ENCODE measurements at places on chromosomes 5 and 9.

DNA sequence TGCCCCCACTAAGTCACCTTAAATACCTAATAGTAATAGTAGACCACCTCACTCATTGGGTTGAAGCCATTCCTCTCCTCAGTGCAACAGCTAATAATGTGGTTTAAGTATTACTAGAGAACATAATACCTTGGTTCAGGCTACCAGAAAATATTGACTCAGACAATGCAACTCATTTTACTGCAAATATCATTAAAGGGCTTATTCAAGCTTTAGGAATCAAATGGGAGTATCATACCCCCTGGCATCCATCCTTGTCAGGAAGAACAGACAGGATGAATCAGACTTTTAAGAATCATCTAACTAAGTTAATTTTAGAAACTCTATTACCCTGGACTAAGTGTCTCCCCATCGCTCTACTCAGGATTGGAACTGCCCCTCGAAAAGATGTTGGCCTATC is 6.8 kb upstream of the RNF180 start:
- DNase-seq, result no peak

DNA sequence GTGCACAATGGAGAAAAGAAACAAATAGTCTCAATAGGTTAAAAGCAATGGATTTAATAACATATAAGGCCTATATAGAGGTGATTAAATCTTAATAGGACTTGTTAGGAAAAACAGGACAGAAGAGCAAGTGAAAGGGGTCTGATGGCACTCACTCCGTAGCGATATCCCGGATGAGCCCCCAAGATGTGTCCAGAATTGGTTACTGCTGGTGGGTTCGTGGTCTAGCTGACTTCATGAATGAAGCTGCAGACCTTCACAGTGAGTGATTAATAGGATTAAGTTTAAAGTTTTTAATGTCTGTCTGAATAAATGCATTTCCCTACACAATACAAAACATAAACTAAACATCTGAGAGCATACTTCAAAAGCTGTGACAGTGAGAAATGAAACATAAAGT is 110.4 kb upstream of the FAM174A start:
- no peak for DNase-seq

GRCh38 chr9:137924761-137925369 is 47.3 kb downstream of the CACNA1B start:
- DNase-seq, result no peak

- no peak for DNase-seq
Measured at GRCh38 chr5:90289837-90290236, 119.7 kb downstream of the CETN3 start.

- peak; percentile 56 for DNase-seq
Measured at GRCh38 chr5:82813861-82814260, 263.3 kb downstream of the TMEM167A start.

- no peak for DNase-seq
Measured at GRCh38 chr5:6995115-6995514, 281.9 kb downstream of the TENT4A start.

DNA sequence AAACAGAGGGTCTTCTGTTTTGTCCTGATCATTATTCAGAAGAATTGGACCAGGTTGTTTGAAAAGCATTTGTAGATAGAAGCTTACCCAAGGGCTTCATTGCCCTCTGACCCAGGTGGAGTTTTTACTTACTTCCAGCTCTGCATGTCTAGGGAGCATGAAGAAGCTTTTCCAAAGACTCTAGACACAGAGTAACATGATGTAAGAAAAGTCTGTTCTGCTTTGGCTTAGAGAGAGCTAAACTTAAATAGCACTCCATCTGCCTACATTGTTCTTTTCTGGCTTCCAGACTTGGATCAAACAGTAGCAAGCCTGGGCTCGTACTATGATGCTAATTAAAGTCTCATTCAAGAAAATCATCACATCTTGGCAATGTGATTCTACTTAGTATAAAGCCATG is 112.1 kb downstream of the SNCAIP start:
- peak; percentile 60 for DNase-seq

DNA sequence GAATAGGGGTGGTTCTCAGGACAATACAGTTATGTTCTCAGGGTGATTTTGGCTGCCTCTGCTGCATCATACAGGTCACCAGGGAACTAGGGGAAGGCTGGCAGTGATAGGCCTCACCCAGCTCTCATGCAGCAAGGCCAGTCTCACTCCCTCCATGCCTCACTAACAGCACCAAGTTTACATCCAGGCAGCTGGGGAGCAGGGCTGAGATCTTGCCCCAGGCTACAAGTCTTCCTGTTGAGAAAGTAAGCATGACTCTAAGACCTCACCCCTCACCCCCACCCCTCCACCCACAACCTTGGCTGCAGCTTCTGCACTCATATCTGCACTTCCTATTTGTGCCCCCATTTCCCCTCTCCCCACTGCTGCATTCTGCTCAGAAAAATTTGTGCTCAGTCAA is 481.2 kb downstream of the ACTL7B start:
- DNase-seq, result no peak

- DNase-seq, result no peak
Measured at GRCh38 chr5:61397238-61397637, 65.2 kb downstream of the ZSWIM6 start.

DNA sequence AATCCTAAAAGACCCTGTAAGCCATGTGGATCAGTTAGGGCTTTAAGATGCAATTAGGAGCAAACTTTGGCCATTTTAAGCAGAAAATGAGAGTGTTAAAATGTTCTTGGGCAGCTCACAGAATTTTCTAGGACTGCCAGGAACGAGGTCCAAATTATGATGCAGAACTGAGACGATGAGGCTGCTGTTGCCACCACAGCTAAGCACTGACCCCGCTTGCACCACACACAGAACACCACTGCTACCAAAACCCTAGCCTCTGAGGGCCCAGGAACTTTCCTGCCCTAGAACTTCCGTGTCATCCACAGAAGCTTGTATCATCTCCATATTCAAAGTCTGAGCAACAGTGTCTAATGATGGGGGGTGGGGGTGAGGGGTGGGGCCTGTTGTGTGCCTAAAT is 41.0 kb upstream of the PCSK1 start:
- DNase-seq, result no peak

DNA sequence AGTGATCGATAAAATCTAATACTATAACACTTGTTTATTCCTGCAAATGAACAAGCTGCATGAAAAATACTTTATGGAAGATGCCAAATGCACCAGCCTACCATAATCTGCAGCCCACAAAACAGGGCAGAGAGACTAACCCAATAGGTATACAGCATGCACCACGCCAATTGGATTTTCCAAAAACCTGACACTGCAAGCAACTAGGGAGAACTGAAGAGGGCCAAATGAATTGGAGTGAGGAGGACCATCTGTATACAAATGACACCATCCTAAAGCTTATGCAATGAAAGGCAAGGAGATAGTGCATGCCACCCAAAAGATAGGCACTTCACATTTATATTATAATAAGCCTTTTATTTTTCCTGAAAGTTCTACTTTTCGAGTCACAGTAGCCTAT is 100.4 kb downstream of the SPOCK1 start:
- no peak for DNase-seq

GRCh38 chr5:93017849-93018248 is 563.2 kb downstream of the NR2F1-AS1 start:
- no peak for DNase-seq

DNA sequence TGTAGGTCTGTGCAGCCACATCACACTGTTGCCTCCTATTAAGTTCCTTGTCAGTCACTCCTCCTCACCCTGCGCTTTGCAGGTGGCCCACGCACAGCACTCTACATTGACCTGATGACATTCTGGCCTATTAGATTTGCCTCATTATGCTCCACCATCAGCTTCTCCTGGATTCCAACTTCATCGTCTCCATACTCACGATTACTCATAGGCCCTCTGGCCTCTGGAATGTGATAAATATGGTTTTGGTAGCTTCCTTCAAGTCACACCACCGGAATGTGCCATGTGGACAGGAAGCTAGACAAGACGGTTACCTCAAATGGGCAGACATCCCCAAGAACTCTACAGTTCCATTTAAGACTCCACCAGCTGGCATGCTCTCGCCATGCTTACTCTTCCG is 158.0 kb upstream of the LHFPL2 start:
- DNase-seq, result no peak

DNA sequence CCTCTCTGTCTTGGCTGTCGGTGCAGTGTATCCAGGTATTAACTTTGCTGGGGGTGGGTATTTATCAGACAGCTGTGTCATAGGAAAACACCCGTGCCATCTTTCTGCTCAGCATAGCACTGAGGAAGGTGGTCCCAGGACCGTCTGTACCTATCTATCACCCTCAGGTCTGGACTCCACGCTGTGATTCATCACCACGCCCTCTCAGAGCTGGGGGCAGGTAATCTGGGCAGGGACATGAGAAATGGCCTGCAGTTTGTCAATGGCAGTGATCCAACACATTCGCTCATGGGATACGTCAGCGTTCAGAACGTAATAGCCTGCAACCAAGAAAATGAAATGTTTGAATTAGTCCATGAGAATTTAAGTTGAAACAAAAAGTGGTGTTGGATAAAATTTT is 151.6 kb upstream of the MAP1B start:
- no peak for DNase-seq

DNA sequence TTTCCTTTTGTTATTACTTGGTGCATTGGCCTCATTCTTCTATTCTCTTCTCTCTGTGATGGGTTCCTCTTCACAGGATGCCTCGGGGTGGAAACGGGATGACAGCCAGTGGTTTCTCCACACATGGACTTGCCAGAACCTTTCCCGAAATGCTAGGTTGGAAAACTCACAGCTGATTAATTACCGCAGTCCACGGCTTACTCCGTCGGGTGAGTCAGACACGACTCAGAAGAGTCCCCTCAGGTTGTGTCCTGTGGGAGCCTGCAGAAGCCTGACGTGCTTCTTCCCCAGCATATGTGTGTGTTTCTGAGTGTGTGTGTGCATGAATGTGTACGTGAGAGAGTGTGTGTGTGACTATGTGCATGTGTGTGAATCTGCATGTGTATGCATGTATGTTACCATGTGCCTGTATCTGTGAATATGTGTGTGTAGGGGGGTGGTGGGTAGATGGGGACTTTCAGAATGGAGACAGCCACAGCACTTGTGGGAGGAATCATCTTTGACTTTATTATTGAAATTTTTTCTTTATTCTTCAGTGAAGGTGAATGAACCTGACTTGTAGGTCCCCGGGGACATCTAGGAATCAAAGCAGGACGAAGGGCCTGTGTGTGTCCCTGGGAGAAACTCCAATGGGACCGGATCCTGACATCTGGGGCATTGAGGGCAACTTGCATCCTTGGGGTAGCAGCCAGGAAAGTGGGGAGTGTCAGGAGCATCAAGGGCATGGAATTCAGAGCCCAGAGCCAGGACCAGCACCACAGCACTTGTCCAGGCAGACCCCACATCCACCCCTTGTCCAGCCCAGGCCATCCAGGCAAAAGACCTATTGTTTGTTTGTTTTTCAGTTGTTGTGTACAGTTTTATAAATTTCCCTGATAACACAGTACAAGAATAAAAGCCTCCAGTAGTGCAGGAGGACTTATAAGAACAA is 21.9 kb upstream of the MED10 start:
- no peak for DNase-seq

Measured in right lung (tissue), 10 donors.